ENCODE measurements at places on chromosomes 4 and X.

GRCh38 chr4:48255959-48256342 is 13.7 kb downstream of the TEC start:
- no peak for DNase-seq

- DNase-seq = no peak
These were observed 46.7 kb downstream of the JADE1 start for GRCh38 chr4:128856246-128856645.

DNA sequence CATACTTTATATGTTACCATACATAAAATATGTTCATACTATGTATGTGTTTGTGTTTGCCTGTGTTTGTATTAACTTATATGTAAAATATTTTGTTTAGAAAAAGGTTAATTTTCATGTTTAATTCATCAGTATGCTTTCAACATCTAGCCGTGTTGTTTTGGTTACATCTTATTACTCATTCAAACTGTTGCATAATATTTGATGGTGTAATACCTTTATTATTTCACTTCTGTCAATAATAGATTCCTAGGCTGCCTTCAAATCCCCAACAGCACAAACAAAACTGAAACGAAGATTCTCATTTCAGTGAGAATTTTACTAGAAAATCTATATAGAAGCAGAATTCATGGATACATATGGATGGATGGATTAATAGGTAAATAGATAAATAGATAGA is 462.3 kb upstream of the ADGRL3 start:
- DNase-seq = no peak

GRCh38 chr4:85812776-85813175 is 337.8 kb downstream of the ARHGAP24 start:
- no peak for DNase-seq

All from NCI-H460 (cell line).